Kidney (tissue), 22 donors: ENCODE measurements at places on chromosomes 7 and 10. TPM values are rescaled to one million over a fixed set of nuclear protein-coding genes. Genes with fewer than 3 reads are reported as not detected.

DNA sequence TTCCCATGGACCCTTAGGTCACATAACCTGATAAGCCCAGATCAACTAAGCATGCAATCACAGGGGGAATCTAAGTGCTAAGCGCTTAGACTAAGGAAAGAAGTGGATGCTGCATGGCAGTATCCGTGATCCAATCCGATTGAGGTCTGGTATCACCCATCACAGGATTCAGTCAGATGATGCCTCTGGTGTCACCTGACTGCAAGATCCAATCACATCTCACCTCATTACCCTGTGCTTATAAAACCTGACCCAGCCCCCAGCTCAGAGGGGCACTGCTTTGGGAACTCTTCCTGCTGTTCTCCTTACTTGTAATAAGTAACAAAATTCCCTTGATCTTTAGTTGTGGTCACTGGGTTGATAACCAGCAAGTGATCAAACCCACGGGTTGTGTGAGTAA is 84.7 kb upstream of the TMEM168 start:
- H3K27ac ChIP-seq = no peak overlapping the region
- H3K4me1 ChIP-seq = no peaks in the 10 kb centered on the region
- no peak for DNase-seq
- H3K36me3 ChIP-seq = no peaks in the 10 kb centered on the region

DNA sequence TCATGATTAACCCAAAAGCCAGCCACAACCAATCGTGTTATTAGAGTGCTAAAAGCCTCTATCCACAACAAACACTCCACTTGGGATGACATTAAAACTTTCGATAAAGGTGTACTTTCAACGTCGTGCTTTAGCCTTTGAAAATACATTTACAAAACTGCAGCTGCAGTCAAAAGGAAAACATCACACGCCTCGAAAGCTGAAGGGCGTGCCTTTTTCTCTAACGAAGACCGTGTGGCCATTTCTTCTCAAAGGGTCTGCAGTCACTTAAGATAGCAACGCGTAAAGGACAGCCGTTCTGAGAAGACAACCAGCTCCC is 1.1 kb downstream of the ARHGAP12 start:
- no peaks in the 10 kb centered on the region for H3K27me3 ChIP-seq
- peak overlapping the region; percentile 77 for H3K4me3 ChIP-seq
- peaks cover 10% of the 10 kb centered on the region for H3K4me1 ChIP-seq
- no peak for DNase-seq
- H3K36me3 ChIP-seq = no peaks in the 10 kb centered on the region
- peak overlapping the region; percentile 79 for H3K27ac ChIP-seq

DNA sequence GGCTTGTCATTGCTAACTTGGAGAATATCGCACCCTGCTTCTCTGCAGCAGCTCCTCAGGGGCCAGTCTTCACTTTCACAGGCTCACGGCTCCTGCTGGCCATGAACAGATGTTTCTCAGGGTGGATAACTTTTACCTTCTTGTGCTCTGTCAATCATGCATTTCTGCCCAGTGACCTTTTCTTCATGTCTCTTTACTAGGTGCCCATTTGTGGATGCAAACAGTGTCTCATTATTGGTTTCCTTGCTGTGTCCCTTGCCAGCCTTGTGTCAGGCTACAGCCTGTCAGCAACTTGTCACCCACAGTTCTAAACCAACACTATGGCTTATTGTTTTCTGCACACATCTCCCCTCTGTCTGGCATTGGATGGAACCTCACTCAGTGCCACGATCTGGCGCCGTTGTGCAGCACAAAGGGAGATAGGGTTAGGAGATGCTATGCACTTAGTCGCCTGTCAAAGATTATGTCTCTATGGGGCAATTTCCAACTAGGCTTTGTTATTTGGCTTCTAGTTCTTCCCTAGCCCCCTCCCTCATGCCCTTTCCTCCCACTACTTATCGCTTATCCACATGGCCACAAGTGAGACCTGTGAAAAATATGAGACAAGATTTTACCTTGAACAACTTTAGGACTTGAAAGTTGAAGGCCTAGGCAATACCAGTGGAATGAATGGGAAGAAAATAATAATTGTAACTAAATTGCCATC is 45.7 kb upstream of the NXPH1 start:
- no peaks in the 10 kb centered on the region for H3K36me3 ChIP-seq
- H3K27me3 ChIP-seq = no peaks in the 10 kb centered on the region
- H3K27ac ChIP-seq = no peak overlapping the region
- no peaks in the 10 kb centered on the region for H3K4me1 ChIP-seq

- H3K27me3 ChIP-seq = no peaks in the 10 kb centered on the region
- no peak for DNase-seq
- H3K4me3 ChIP-seq = no peak overlapping the region
- H3K4me1 ChIP-seq = no peaks in the 10 kb centered on the region
- no peak overlapping the region for H3K27ac ChIP-seq
These were observed 124.8 kb upstream of the CHST15 start for GRCh38 chr10:124217906-124218804.

DNA sequence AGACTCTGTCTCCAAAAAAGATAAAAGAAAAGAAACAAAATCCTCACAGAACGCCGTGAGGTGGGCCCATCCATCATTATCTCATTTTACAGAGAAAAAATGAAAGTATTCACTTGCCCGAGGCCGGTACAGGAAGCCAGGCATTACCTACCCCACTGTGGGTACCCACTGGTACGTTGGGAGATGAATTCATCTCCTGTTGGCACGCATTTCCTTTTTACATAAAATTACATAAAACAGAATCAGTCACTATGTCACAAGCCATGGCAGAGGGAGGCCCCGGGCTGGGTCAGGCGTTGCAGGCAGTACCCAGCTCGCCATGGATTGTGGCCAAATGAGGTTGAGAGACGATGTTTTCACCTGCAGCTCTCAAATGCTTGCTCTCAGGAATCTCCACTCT is 38.6 kb upstream of the TNRC18 start:
- no peak overlapping the region for H3K27ac ChIP-seq
- no peak overlapping the region for H3K4me3 ChIP-seq
- H3K4me1 ChIP-seq = no peaks in the 10 kb centered on the region
- H3K36me3 ChIP-seq = no peaks in the 10 kb centered on the region

DNA sequence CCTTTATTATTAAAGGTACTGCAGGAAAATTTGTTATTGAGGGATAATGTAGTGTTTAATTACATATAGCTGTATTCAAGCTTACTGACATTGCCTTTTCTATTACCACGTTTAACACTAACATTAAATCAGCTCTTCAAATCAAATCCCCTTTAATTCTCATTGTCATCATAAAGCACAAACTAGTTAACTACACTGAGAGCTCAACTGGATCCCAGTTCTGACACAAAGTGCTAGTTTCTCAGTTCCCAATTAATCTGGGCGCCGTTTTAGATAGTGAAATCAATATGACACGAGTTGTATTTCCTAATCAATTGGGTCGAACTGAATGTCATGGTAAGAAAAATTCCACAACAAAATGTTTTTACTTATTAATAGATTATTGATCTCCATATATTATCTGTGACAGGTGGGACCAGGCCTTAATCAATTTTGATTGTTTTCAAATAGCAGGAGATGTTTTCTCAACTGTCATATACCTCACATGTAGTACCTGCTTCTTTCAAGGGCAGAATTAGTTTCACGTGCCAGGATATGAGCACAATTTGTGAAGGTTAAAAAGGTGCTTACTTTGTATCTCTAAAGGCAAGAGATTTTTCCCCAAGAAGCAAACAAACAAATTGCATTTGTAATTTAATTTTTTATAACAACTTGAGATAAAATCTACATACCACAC is 71.0 kb downstream of the AASS start:
- no peak overlapping the region for H3K27ac ChIP-seq
- peaks cover 5% of the 10 kb centered on the region for H3K36me3 ChIP-seq
- H3K4me3 ChIP-seq = no peak overlapping the region
- H3K27me3 ChIP-seq = no peaks in the 10 kb centered on the region

GRCh38 chr10:34969171-34969570 is 121.0 kb downstream of the CUL2 start:
- H3K4me1 ChIP-seq = no peaks in the 10 kb centered on the region
- H3K27ac ChIP-seq = no peak overlapping the region
- no peaks in the 10 kb centered on the region for H3K36me3 ChIP-seq
- H3K27me3 ChIP-seq = no peaks in the 10 kb centered on the region
- peak; percentile 58 for DNase-seq
- no peak overlapping the region for H3K4me3 ChIP-seq

DNA sequence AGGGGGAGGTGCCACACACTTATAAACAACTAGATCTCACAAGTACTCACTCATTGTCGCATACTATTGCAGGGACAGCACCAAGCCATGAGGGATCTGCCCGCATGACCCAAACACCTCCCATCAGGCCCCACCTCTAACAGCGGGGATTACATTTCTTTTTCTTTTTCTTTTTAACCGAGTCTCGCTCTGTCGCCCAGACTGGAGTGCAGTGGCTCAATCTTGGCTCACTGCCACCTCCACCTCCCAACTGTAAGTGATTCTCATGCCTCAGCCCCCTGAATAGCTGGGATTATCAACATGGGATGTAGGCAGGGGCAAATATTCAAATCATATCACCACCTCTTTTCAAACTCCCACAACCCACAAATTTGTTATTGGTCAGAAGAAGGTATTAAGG is 76.7 kb downstream of the SKAP2 start:
- no peak overlapping the region for H3K27ac ChIP-seq
- H3K4me3 ChIP-seq = no peak overlapping the region
- H3K27me3 ChIP-seq = no peaks in the 10 kb centered on the region
- H3K4me1 ChIP-seq = no peaks in the 10 kb centered on the region
- no peaks in the 10 kb centered on the region for H3K36me3 ChIP-seq
- peak; percentile 33 for DNase-seq

- H3K36me3 ChIP-seq = no peaks in the 10 kb centered on the region
- H3K27ac ChIP-seq = no peak overlapping the region
- DNase-seq = no peak
- no peak overlapping the region for H3K4me3 ChIP-seq
These were observed 24.3 kb downstream of the PRLHR start for GRCh38 chr10:118571123-118571522.

DNA sequence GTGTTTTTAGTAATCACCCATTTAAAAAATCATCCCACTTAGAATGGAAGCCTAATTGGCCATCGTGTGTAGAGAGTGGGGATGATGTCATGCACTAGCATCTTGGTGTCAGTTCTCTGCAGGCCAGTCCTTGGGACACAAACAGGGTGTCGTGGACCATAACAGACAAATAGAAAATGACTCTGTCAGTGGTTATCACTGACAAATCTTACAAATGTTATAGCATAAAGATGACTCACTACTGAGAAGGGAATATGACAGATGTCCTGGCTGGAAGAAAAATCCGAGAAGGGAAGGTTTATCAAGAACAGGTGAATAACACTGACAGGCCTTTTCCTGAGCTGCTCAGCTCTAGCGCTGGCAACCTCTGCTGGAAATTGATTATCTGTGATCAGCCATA is 10.6 kb downstream of the CABCOCO1 start:
- no peaks in the 10 kb centered on the region for H3K36me3 ChIP-seq
- no peak for DNase-seq
- no peaks in the 10 kb centered on the region for H3K27me3 ChIP-seq
- no peak overlapping the region for H3K27ac ChIP-seq
- no peak overlapping the region for H3K4me3 ChIP-seq
- H3K4me1 ChIP-seq = no peaks in the 10 kb centered on the region

DNA sequence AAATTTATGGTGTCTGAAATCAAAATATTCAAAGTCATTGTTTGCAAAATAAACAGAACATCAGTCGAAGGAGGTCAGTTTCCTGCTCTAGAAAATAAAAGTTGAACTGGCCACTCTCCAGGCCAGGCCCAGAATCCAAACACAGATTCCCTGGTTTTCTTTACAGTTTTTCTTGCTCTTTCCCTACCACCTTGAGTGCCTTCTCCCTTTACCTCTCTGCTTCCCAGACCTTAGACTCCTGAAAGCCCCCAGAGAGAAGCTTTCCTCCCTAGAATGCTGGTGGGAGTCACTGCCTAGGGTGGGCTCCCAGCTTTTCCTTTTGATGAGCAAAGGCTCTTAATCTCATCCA is 6.1 kb downstream of the DNTT start:
- no peaks in the 10 kb centered on the region for H3K27me3 ChIP-seq
- no peaks in the 10 kb centered on the region for H3K4me1 ChIP-seq
- H3K27ac ChIP-seq = no peak overlapping the region
- DNase-seq = no peak
- H3K4me3 ChIP-seq = no peak overlapping the region
- H3K36me3 ChIP-seq = no peaks in the 10 kb centered on the region

DNA sequence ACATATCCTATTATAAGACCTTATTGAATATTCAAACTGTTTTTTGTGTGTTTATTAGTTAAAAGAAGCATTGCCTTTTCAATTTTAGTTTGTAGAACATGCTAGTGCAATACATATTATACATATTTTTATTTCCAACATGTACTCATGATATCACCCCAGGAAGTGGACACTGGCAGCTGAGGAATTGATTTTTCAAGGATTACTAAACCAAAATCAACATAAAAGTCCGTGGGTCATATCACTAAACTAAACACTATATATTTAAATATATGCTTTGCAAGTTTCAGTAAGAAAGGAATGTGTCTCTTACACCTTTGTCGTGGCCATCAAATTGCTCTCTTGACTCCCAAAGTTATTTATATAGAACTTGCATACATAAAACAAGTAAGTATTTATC is 185.2 kb downstream of the AGMO start:
- H3K27me3 ChIP-seq = no peaks in the 10 kb centered on the region
- no peak for DNase-seq
- H3K4me1 ChIP-seq = no peaks in the 10 kb centered on the region
- H3K4me3 ChIP-seq = no peak overlapping the region

- no peak overlapping the region for H3K27ac ChIP-seq
- H3K4me1 ChIP-seq = no peaks in the 10 kb centered on the region
- H3K36me3 ChIP-seq = no peaks in the 10 kb centered on the region
- no peak for DNase-seq
- H3K27me3 ChIP-seq = no peaks in the 10 kb centered on the region
These were observed 153.5 kb downstream of the RNF216 start for GRCh38 chr7:5627745-5628547.

GRCh38 chr7:146510088-146510680 is 393.6 kb downstream of the CNTNAP2 start:
- DNase-seq = no peak
- H3K4me3 ChIP-seq = no peak overlapping the region
- no peaks in the 10 kb centered on the region for H3K36me3 ChIP-seq
- H3K4me1 ChIP-seq = no peaks in the 10 kb centered on the region
- H3K27me3 ChIP-seq = no peaks in the 10 kb centered on the region
- no peak overlapping the region for H3K27ac ChIP-seq

GRCh38 chr10:81957976-81958375 is 83.0 kb downstream of the NRG3 start:
- H3K27me3 ChIP-seq = no peaks in the 10 kb centered on the region
- no peak overlapping the region for H3K4me3 ChIP-seq
- DNase-seq = no peak

Gene CYP2W1
- total RNA-seq = 0.13 TPM

Gene FOXI2
- 1.1 TPM for total RNA-seq

Gene ATRNL1
- total RNA-seq = 7.1 TPM

Gene SPDYE16
- total RNA-seq = 0.31 TPM

Gene ARMS2
- not detected for total RNA-seq

Gene ADAP1
- 48.2 TPM for total RNA-seq

Gene GAD2
- not detected for total RNA-seq

Gene FAM200A
- 6.8 TPM for total RNA-seq

Gene RBP4
- total RNA-seq = 77.4 TPM

Gene TEX36
- total RNA-seq = not detected
